NCI-H1417 (cell line): ENCODE measurements at places on chromosomes 2 and 18.

- no peak for DNase-seq
Measured at GRCh38 chr18:22609642-22610041, 191.9 kb upstream of the CTAGE1 start.

GRCh38 chr2:223697316-223697891 is 95.2 kb upstream of the SCG2 start:
- DNase-seq = no peak

DNA sequence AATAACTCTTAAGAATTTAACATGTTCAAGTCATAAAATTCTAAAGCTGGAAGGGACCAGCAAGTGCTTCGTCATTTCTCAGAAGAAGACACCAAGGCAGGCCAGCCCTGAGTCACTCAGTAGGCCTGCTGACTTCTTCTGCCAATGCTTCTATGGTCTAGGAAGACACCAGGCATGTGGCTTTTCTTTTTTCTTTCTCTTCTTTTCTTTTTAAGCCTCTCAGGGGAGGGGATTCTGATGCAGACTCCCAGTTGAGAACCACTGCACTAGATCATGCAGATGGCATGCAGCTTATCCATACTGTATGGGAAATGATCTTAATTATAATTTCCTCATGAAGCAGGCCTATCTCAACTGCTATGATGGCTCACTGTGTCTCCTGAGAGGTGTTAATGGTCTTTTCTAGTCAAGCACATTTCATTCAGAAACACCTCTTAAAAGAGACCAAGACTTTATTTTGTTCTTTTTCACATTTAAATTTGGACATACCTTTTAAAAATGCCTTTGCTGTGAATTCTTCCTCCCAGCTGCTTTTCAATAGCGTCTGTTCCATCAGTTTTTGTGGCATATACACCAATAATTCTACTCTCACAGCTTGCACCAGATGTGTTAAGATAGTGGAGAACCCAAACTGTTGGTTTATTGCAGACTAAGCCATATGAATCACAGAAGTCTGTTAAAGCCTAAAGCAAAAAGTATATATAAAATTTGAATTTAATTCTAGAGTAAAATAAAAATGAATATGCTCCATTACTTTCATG is 11.3 kb downstream of the KCTD18 start:
- no peak for DNase-seq

GRCh38 chr2:2683606-2684224 is 352.6 kb upstream of the MYT1L start:
- DNase-seq = peak; percentile 46

DNA sequence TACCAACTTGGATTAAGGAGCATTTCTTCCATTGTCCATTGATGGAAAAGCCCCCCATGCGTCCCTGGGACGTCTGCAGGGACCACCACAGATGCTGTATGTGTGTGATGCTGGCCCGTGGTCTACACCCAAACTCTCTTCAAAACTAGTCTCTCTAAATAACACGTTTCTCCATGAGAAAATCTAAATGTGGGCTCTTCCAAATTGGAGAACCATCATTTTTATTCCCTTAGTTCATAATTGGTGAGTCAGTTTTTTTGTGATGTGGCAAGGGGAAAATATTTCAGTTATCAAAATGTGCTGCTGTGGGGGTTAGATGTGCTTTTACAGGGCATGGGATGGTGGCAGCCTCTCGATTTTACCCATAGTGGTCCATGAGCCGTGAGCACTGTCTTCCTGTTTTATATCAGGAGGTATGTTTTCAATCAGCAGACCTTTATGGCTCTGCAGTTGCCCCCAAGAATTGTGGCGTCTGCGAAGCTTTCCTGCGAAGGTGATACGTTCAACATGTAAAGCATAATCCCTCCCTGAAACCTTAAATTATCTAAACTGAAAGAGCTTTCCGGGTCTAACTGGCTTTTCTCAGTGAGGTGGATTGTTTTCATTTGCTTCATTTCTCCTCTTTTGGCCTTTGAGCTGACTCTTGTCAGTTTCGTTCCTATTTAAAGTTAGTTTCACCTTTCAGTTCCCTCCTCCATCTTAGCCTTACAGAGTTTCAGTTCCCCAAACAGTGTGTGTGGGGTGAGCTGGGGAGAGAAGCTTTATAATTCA is 78.4 kb downstream of the SETBP1 start:
- DNase-seq = no peak

GRCh38 chr18:59957957-59958356 is 58.2 kb downstream of the PMAIP1 start:
- peak; percentile 90 for DNase-seq

- DNase-seq = peak; percentile 92
Measured at GRCh38 chr2:72862239-72862988, 24.8 kb upstream of the SPR start.

DNA sequence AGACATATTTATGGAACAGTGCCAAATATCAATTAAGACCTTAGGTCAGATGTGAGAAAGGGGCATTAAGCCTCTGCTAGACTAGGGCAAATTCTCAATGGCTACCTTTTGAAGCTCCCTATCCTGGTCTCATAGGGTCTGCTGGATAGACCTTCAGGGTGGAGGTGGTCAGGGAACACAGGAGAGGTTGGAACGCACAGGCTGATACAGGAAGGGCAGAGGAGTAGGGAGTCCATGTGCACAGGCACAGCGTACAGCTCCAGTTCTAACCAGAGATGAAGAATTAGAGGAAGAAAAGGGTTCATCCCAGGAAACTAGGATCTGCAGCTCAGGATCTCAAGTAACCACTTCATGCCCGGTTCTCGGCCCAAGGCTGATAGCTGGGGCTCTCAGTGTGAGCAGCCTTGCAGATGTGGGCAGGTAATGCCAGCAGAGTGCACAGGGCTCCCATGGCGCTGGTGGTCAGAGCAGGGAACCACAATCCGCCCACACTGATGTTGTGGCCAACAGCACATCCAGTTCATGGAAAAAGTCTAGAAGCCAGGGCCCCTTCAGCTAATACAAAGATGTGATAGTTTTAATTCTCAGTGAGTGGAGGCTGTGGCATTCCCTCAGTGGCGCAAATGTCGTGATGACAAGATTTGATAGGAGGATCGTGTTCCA is 3.4 kb upstream of the EVA1A start:
- DNase-seq = no peak

- no peak for DNase-seq
Measured at GRCh38 chr2:160156100-160156499, 44.0 kb downstream of the ITGB6 start.

GRCh38 chr18:48408727-48409590 is at the start of gene ZBTB7C:
Gene ZBTB7C, minus strand, starts transcription at chr18:48409383.
- peak; percentile 44 for DNase-seq

GRCh38 chr2:112147382-112148168 is 9.4 kb downstream of the FBLN7 start:
- DNase-seq = no peak

DNA sequence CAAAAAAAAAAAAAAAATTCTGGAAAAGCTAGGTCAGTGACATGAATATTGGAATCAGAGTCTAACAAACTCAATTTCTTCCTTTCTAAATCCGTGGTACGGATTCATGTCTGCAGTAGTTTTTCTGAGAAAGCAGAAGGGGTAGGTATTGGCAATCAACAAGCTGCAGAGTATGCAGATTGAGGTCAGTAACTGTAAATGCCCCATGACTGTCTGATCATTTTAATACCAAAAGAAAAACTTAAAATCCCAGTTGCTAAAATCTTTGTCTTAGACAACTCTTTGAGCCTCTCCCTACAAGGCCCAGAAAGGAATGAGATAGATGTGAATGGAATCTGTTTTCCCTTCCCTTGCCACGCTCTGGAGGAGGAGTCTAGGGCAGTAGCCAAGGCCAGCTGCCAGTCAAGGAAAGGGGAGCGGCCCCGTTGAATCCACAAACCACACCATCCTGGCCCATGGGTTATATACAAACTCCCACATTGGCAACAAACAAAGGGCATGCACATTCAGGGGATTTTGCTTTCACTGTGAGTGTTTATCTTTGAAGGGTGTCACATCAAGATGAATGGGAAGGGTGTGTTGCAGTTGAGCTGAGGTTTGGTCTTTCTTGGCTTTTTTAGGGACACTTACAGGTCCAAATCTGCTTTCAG is 6.1 kb upstream of the CASP8 start:
- DNase-seq = no peak

- no peak for DNase-seq
Measured at GRCh38 chr2:1569879-1570450, 156.7 kb downstream of the TPO start.

- no peak for DNase-seq
Measured at GRCh38 chr2:236782938-236783337, 213.3 kb downstream of the ACKR3 start.

GRCh38 chr18:60389314-60389713 is 16.7 kb upstream of the MC4R start:
- no peak for DNase-seq

DNA sequence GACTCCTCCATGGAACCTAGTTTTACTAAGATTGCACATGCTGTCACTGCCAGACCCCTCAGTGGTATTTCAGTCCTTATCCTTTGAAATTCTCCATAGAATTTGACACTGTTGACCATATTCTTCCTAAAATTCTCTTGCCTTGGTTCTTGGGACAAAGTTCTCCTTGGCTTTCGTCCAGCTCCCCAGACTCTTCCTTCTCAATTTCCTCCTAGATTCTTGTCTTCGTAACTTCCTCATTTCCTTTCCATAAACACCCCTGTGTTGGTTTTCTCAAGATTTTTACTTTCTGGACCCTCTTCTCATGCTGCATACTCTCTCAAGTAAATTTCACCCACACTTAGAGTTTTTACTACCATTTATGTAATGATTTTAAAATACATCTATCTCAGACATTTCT is 96.6 kb upstream of the TWSG1 start:
- DNase-seq = no peak

- DNase-seq = no peak
Measured at GRCh38 chr2:219179601-219180465, 1.8 kb downstream of the RETREG2 start.

GRCh38 chr2:66852953-66853352 is 418.0 kb downstream of the MEIS1 start:
- no peak for DNase-seq

- DNase-seq = no peak
Measured at GRCh38 chr18:41324934-41325333, 630.1 kb upstream of the PIK3C3 start.

- no peak for DNase-seq
Measured at GRCh38 chr18:21911551-21911950, 171.0 kb downstream of the MIB1 start.

GRCh38 chr2:176535467-176536113 is 266.3 kb downstream of the MTX2 start:
- DNase-seq = peak; percentile 80

DNA sequence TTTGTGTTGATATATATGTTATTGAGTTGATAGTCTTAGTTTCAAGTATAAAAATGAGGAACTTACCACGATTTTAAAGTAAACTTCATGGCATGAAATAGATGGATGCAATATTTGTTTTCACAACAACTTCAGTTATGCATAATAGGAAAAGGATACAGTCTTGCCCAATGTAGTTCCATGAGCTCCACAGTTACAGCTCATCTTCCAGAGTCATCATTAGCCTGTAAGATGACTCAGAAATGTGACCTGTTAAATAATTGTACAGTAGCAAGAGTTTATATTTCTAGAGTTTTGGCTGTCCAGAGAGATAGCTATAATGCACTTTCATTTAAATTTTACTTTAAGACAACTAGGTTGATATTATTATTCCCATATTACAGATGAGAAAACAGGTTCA is 80.9 kb upstream of the ARHGAP28 start:
- no peak for DNase-seq

- no peak for DNase-seq
Measured at GRCh38 chr18:22674272-22674671, 256.6 kb upstream of the CTAGE1 start.

DNA sequence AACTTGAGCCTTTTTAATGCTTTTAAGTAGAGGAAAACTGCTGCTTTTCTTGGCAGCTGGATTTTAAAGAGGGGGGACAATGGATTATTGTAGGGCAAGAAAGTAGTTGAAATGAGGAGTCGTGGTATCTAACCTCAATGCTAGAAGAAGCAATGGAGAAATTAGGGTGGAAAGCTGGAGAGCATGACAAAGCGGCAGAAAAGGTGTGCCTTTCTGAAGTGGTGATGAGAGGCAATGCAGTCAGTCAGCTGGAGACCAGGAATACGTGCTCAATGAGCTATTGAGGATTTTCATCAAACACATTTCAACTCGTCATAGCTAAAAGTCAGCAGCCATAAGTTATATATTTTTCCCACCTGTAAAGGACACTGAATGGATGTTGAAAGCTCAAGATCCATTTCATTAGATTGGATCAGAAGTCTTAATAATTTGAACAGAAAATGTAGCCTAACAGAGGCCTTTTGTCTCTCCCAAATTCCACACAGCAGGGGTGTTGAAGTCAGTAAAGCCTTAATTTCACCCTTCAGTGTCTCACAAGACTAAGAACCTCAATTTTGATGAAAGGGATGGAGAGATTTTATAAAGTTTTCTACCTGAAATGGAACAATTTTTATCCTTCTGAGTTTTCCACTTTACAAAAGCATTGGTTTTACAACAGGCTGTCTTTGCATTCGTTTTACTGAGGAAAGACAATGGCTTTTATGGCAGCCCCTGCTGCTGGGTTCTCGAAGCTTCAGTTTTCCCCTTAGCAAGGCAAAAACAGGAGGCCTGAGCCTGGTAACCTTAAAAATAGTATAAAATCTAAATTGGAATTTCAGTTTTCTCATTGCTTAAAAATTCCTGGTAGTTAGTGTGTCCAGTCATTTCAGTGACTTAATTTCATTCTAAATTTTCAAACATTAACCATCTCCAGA is 131.1 kb downstream of the CCDC102B start:
- DNase-seq = peak; percentile 3

DNA sequence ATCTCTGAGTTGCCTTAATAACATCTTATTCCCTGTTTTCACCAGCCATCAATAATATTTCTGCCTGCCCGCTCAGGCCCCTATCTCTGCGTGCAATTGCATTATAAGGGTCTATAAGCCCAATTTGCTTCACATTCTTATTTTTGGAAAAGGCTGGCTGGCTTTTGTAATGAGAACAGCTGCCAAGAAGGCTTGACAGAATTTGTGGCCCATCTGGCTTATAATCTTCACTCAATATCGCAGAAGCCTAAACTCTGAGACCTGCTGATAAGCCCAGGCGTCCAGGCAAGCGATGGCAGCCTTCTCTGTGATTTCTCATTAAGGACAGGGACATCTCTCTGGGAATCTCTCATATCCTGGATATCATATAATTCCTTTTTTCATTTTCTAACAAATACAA is 1618.6 kb upstream of the CELF4 start:
- no peak for DNase-seq

DNA sequence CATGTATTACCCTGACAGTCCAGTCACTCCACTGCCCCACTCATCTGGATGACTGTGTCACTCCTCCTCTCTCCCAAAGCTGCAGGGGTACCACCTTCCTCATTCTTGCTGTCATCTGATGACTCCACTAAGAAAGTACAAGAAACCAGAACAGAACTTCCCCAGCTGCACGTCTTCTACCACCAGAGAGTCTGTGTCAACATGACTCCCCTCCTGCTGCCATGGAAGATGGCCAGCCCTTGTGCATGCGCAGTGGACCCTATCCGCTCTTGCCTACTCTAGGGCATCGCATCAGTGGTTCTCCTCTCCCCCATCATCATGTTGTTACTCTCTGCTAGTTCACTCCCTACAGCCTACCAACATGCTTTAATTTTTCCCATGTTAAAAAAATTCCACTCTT is 14.5 kb upstream of the ST8SIA3 start:
- no peak for DNase-seq

GRCh38 chr2:225270053-225270452 is 129.5 kb upstream of the NYAP2 start:
- DNase-seq = no peak
